Stimulated activated naive CD4-positive, alpha-beta T cell (primary cell): ENCODE measurements at places on chromosomes 5 and 9.

- DNase-seq, result no peak
These were observed 181.1 kb upstream of the MEF2C start for GRCh38 chr5:89064054-89064453.

GRCh38 chr5:124651663-124652513 lies 94.6 kb downstream of the ZNF608 start:
- no peak for DNase-seq

DNA sequence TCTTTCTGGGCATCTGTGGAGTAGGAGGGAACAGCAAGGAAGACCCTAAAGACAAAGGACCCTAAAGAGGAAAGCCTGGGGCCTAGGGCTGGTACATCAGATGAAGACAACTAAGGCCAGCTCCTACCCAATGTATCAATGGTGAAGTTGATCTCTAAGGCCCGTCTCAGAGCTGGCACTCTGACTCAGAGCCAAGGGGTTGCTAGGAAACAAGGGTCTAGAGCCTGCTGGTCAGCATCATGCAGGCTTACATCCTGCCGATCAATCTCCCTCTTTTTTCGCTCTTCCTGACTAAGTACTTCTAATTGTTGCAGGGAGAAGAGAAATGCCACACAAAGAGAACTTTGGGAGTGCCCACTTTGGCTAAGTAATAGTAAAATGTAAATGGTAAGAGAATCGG lies 26.2 kb downstream of the TRIM32 start:
- no peak for DNase-seq

DNA sequence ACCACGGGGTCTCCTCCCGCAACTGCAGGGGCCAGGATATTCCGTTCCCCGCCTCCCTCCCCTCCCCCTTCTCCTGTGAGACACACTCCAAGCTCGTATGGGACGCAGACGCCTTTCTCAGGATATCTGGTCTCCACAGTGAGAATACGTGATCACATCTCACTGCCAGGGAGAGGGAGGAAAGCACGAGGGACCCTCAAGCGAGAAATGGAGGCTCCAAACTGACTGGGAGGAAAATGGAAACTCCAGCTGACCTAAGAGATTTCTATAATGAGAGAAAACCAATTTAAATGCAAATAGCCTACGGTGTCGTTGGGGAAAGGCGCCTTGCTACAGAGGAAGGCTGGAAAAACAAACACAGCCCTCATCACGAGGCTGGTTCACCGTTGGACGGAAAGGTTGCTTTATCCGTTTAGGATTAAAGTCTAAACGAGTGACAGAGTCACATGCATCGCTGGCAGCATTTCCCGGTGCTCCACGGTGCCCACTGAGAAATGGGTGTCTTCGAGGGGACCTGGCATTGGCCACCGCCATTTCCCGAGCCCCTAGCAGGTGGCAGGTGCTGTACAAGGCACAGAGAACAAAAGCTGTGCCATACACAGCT lies 116.9 kb upstream of the CPEB4 start:
- DNase-seq, result no peak

DNA sequence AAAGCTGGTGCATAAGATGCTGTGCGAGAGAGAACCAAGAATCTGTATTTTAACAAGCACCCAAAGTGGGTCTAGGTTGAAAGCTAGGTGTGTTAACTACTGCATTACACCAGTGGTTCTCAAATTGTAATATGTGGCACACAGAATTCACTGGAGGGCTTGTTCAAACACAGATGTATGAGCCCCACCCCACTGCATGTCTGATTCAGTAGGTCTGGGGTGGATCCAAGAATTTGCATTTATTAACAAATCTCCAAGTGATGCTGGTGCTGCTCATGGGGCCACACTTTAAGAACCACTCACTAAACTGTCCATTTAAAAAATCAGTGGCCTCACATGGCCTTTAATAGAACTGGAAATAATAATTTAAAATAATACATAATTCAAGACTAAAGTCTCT lies 40.4 kb downstream of the LPAR1 start:
- no peak for DNase-seq

DNA sequence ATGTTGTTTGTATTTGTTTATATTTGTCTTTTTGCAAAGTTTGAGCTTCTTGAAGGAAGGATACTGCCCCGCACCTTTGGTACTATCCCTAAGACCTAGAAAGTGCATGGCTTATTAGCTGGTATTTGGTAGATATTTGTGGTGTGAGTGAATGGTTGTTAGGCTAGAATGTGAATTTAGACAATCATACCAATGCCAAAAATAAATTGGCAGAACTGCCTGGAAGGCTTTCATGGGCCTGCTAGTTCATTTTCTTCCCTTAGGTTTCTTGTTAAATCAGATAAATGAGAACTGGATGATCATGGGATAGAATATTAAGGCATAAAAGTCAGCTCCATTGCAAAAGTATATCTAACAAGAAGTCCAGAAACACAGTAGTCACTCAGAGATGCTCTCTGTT lies 147.5 kb upstream of the TSLP start:
- no peak for DNase-seq
